ENCODE measurements at places on chromosomes 5 and 9. TPM values are rescaled to one million over a fixed set of nuclear protein-coding genes. Genes with fewer than 3 reads are reported as not detected.

The LECT2 gene
- total RNA-seq = not detected

The DOCK2 gene
- 12.9 TPM for total RNA-seq

The CACFD1 gene
- total RNA-seq = 11.7 TPM

The NTNG2 gene
- total RNA-seq = 8.1 TPM

DNA sequence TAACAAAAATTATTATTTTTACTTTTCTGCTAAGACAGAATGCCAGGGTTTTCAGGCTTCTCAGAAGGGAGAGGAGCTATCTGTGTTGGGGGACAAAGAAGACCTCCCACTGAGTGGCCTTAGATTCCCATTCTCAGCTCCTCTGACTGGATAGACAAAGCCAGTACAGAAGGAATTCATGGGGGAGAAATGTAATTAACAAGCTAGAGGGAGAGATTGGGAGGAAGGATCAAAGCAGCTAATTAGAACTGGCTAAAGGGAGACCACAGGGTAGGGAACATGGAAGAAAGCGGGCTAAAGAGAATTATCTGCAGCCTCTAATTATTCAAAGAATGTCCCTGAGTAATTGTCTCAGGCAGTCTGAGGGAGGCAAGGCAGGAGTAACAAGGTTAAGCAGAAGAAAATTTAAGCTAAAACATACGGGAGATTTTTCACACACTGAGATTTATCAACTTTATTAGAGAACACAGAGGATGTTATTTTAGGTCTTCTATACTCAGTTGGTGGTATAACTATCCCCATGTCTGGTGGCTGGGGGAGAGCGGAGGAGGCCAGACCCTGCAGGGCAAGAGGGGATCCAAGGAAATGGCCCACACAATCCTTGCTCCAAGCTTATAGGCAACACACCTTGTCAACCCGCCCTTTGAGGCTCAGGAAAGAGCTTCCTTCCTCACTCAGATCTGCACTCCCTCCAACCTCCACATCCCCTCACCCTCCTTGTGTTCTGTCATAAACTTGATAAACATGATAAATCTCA lies 87.7 kb upstream of the LRRTM2 start:
- no peak overlapping the region for H3K4me3 ChIP-seq
- H3K36me3 ChIP-seq = no peaks in the 10 kb centered on the region
- H3K4me1 ChIP-seq = no peaks in the 10 kb centered on the region
- H3K27me3 ChIP-seq = no peaks in the 10 kb centered on the region
- no peak for DNase-seq

GRCh38 chr9:125887172-125887571 lies 140.0 kb downstream of the PBX3 start:
- no peak overlapping the region for H3K4me3 ChIP-seq
- DNase-seq = no peak
- H3K36me3 ChIP-seq = no peaks in the 10 kb centered on the region
- H3K4me1 ChIP-seq = peaks cover 3% of the 10 kb centered on the region
- no peaks in the 10 kb centered on the region for H3K27me3 ChIP-seq

- H3K4me1 ChIP-seq = no peaks in the 10 kb centered on the region
- H3K4me3 ChIP-seq = no peak overlapping the region
- H3K36me3 ChIP-seq = no peaks in the 10 kb centered on the region
- no peaks in the 10 kb centered on the region for H3K27me3 ChIP-seq
- DNase-seq = no peak
Measured at GRCh38 chr5:54778783-54779182, 206.6 kb downstream of the ESM1 start.

DNA sequence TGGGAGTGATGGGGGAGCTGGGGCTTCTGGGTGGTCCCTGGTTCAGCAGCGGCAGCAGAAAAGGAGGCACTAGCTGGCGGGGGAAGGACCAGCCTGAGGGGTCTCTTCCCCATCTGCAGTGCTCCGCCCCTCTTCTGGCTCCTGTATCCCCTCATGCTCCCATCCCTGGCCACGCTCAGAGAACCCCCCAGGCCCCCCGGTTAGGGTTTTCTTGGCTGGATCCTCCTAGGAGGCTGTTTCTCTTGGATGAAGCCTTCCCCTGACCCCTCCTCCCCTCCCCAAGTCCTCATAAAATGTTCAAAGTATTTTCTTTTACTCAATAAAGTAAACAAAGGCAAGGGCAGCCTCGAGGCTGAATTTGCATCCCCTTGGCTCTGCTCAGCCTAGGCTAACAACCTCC lies 60.8 kb downstream of the FGF18 start:
- H3K27me3 ChIP-seq = peaks cover 14% of the 10 kb centered on the region
- H3K36me3 ChIP-seq = no peaks in the 10 kb centered on the region
- no peak for DNase-seq

GRCh38 chr5:122985954-122986721 lies 50.4 kb downstream of the PPIC start:
- DNase-seq = no peak
- H3K4me1 ChIP-seq = no peaks in the 10 kb centered on the region
- H3K27me3 ChIP-seq = no peaks in the 10 kb centered on the region
- H3K27ac ChIP-seq = no peak overlapping the region
- H3K36me3 ChIP-seq = no peaks in the 10 kb centered on the region
- H3K4me3 ChIP-seq = no peak overlapping the region

- DNase-seq = no peak
- no peak overlapping the region for H3K4me3 ChIP-seq
- H3K4me1 ChIP-seq = no peaks in the 10 kb centered on the region
- no peaks in the 10 kb centered on the region for H3K27me3 ChIP-seq
Measured at GRCh38 chr9:117691367-117691766, 12.8 kb upstream of the TLR4 start.

GRCh38 chr5:127976991-127977717 lies 106.4 kb upstream of the SLC12A2 start:
- no peaks in the 10 kb centered on the region for H3K27me3 ChIP-seq
- peak overlapping the region; percentile 61 for H3K27ac ChIP-seq
- H3K4me1 ChIP-seq = peaks cover 51% of the 10 kb centered on the region

DNA sequence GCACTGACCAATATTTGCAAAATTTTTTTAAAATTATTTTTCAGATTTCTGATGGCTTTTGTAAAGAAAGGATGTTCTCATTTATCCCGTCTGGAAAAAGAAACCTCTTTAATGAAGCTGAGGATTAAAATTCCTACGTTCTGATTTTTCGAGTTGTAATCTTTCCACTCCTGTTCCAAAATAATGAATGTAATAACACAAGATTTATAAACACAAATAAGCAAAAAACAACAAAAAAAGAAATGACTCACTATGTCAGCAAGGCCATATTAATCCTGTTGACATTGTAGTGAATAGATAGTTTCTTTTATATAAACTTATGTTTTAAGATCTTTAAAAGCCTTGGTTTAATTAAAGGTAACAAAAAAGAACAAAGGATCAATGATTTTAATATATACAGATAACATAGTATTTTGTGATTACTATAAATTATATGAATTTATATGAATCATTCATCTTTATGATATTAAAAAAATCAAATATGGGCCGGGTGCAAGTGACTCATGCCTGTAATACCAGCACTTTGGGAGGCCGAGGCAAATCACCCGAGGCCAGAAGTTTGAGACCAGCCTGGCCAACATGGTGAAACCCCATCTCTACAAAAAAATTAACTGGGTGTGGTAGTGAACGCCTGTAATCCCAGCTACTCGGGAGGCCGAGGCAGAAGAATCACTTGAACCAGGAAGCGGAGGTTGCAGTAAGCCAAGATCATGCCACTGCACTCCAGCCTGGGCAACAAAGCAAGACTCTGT lies 336.6 kb upstream of the DAB2 start:
- no peaks in the 10 kb centered on the region for H3K36me3 ChIP-seq
- DNase-seq = no peak
- H3K4me1 ChIP-seq = no peaks in the 10 kb centered on the region
- H3K4me3 ChIP-seq = no peak overlapping the region
- H3K27ac ChIP-seq = peak overlapping the region; percentile 36
- H3K27me3 ChIP-seq = no peaks in the 10 kb centered on the region

DNA sequence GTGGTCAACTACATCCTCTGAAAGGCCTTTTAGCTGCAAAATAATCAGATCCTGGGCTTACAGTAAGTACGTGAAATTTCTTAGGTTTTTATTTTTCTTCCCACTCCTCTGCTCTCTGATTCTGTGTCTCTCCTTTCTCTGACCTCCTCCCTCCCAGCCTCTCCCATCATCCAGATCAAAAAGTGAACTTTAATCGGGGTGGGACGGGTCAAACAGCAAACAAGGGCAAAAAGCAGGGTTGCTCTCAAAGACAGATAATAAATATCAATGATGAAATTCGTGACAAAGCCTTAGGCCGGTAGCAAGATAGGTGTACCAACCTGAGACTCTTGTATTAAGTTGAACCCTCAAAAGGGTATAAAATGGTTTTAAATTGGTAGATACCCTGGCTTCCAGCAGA lies 76.1 kb downstream of the RANBP17 start:
- H3K27me3 ChIP-seq = no peaks in the 10 kb centered on the region
- H3K4me3 ChIP-seq = no peak overlapping the region
- no peak overlapping the region for H3K27ac ChIP-seq
- H3K36me3 ChIP-seq = no peaks in the 10 kb centered on the region
- no peak for DNase-seq
- no peaks in the 10 kb centered on the region for H3K4me1 ChIP-seq

- H3K4me1 ChIP-seq = peaks cover 13% of the 10 kb centered on the region
- H3K27ac ChIP-seq = peak overlapping the region; percentile 99
- H3K36me3 ChIP-seq = no peaks in the 10 kb centered on the region
Measured at GRCh38 chr5:81971111-81971711, 612 bp upstream of the ATG10 start.
